ENCODE measurements at places on chromosomes 12 and 14. TPM values are rescaled to one million over a fixed set of nuclear protein-coding genes. Genes with fewer than 3 reads are reported as not detected.

SCNN1A gene
- 1.5 TPM for total RNA-seq

MIPOL1 gene
- 0.12 TPM for total RNA-seq

ACIN1 gene
- 64.0 TPM for total RNA-seq

PRB2 gene
- not detected for total RNA-seq

FUT8 gene
- total RNA-seq: 109 TPM

DNA sequence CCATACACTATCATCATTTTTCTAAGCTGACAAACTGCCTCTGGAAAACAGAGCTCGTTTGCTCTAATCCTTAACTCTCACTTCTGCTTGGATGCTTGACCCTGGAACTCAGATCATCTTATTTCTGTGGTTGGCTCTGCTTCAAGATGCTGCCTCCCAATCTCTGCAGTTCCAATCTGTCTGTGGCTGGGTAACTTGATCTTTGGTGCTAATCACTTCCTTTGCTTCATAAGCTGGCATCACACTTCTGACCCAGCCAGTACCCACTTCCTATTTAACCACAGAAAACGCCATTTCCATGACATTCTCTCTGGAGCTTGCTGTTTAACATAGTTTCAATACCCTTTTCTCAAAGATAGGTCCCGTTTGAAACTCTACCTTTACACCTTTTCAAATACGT is 254.2 kb downstream of the ACSS3 start:
- no peak for DNase-seq

DNA sequence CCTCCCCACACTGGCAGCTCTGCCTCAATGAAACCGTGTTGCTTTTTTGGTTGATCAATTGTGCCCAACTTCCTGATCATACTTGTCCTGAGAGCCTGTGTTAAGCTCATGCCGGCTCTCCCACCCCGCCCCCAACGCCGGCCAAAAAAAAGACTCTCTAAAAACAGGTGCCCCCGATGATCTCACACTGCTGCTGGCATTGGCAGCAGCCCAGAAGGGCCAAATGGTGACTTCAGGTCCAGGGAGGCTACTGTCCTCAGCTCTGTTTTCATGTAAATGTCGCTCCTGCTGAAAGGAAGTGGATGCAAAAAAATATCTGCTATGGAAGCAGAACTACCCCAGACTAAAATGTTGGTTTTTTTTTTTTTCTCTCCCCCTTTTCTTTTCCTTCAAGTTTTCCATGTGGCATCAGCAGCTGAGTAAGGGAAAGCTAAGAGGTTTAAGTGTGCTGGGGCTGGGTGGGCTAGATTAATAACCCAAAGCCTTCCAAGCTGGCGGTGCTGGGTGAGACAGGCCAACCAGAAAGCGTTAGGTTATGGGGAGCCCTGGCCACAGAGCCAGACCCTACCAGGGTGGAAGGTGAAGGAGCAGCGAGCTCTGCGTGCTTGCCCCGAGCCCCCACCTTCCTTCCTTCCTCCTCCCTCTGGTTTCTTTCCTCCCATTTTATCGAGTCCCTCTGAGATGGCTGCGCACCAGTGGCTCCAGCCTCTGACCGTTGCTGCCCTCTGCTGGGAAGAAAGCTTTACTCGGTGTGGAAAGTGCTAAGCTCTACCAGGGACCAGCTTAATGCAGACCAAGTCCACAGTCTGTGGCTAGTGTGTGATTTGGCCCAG is 396.1 kb downstream of the NRXN3 start:
- DNase-seq: peak; percentile 48

DNA sequence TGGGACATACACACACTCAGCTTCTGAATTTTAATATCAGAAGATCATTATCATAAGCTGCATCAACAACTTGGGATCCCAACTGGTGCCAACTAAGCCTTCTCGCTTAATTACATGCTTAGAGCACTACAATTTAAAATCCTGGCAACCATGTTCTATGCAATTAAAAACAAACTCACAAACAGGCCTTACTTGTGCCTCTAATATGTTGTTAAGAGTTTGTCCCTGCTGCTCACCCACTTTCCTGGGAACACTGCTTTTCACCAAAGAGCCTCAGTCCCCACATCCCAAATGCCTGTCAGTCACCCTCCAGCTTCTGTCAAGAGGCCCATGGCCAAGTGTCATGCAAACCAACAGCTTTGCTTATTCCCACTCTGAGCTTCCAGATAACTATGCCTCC is 69.7 kb downstream of the TTC9 start:
- no peak for DNase-seq

- DNase-seq: no peak
Observed at GRCh38 chr14:106610691-106611090, 1084.3 kb downstream of the TMEM121 start.

GRCh38 chr14:60721326-60722106 is 2.6 kb downstream of the SIX4 start:
- no peak for DNase-seq

DNA sequence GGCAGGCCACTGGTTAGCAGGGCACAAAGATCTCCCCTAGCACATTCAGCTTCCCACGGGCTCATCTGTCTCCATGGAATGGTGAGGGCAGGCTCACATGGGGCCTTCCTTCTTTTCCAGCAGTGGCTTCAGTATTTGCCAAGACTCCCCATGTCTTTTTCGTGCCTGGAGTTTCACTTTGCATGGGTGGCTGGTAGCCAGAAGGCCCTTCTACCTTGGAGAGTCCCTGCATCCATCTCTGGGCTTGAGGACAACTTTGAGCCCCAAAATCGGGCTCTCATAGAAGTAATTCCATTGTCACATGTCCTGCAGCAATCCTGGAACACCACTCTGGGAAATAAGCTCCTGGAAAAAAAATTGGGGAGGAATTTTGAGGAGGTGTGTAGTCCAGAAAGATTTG is 42.1 kb downstream of the NFKBIA start:
- DNase-seq: no peak

GRCh38 chr12:53924521-53925405 is 13.9 kb upstream of the HOXC13 start:
- DNase-seq: no peak

DNA sequence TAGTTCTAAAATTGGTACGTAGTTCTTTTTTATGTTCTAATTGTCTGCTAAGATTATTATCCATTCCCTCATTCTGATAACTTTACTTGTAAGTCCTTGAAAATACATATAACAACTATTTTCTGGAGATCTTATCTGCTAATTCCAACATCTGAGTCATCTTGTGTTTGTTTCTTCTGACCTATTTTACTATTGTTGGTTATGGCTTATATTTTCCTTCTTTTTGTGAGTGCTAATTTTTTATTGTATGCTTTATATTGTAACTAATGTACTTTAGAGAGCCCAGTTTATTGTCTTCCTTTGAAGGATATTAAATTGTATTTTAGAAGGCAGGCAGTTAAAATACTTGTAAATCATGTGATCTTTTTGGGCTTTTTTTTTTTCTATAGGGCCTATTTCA is 149.3 kb upstream of the LRFN5 start:
- DNase-seq: no peak

GRCh38 chr14:92411135-92411534 is 88.2 kb downstream of the SLC24A4 start:
- no peak for DNase-seq

DNA sequence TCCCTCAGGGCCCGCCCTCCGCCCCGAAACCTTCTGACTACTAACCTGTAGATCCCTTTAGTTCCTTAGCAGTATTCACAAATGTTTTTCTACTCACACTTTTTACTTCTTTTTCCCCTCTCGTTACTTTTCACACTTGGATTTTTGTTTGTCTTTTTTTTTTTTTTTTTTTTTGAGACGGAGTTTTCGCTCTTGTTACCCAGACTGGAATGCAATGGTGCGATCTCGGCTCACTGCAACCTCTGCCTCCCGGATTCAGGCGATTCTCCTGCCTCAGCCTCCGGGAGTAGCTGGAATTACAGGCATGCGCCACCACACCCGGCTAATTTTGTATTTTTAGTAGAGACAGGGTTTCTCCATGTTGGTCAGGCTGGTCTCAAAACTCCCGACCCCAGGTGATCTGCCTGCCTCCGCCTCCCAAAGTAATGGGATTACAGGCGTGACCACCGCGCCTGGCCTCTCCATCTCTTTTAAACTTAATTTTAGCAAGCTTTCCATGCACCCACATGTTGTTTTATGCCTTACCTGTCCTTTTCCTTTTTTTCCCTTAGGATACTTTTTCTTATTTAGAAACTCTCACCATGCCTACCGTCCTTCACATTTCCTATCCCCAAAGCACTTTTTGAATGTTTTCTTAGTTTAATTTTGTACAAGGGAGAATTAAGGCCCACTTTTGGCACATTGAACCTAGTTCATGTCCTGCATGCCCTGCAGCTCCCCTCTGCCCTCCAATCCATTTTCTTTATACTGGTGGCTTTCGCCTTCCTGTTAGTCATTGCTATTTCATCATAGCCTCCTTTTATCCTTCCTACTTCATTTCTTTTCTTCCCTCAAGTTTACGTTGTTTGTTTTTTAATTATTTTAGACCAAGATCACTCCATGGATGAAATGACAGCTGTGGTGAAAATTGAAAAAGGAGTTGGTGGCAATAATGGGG is 1.1 kb downstream of the SP1 start:
- DNase-seq: peak; percentile 61

- DNase-seq: no peak
Observed at GRCh38 chr14:22264759-22265158, 324.3 kb downstream of the DAD1 start.

DNA sequence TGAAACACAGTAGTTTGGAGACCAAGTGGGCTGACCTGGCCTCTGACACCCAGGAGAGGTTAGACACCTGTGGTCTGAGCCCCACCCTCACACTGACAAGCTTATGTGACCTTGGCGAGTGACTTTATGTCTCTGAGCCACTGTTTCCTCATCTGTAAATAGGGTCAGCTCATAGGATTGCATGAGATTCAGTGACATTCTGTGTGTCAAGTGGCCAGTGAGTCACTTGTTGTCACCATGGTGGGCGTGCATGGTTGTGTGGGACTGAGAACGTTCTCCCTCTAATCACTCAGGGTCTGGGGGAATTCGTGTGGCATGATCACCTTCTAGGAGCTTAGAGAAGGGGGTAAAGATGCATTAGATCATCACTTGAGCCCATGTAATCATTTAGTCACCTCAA is 146.4 kb downstream of the PHETA1 start:
- DNase-seq: no peak

GRCh38 chr12:21775133-21775820 is 771 bp upstream of the KCNJ8 start:
- DNase-seq: no peak

- DNase-seq: no peak
Observed at GRCh38 chr14:39469094-39469710, 37.0 kb upstream of the FBXO33 start.

- peak; percentile 43 for DNase-seq
Observed at GRCh38 chr14:59688224-59689170, 111.9 kb upstream of the CCDC175 start.

DNA sequence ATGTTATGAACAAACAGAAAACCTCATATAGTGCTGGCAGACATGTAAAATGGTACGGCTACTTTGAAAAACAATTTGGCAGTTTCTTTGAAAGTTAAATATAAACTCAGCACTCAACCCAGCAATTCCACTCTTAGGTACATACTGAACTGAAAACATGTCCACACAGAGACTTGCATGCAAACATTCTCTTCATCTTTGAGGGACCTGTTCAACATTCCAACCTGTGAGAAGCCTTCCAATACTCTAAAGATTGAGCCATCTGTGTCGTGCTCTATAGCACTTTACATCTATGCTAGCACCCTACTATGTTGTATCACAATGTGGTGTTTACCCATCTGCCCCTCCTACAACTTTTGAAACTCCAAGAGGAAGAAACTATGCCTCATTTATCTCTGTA is 79.3 kb downstream of the DNAI7 start:
- DNase-seq: no peak

DNA sequence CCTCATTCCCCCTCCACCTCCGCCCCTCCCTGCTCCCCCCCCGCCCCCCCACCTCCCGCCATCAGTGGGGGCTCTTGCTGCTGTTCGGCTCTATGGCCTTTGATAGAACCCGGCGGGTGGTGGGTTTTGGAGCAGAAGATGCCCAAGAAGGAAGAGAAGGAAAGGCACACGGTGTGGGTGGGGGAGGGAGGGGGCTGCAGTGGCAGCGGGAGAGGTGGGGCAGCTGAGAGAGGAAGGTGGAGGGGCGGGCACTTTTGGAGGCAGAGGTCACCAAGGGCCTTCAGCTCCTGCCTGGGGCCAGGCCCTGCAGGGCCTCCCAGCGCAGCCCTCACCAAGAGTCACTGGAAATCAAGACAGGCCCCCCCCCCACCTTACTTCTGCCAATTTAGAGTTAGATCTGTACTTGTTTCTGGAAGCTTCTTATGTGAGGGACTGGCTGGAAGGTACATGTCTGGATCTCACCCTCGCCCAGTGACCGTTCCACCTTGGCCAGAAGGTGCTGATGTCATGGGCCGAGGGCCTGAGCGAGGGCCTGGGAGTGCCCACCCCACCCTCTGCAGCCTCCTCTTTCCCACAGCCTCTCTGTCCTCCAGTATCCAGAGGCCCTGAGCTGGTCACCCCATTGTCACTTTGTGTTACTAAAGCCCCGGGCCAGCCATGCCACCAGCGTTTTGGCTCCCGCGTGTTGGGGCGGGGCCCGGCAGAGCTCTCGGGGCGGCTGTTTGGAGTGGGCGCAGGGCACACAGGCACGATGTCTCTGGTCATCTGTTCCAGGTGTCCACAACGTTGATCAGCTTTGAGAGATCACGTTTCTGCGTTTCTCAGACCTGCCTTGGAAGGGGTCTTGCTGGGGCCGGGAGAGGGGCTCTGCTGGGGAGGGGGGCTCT is 153.9 kb downstream of the KIF26A start:
- DNase-seq: no peak

GRCh38 chr14:24085215-24085614 is 8.9 kb upstream of the PCK2 start:
- no peak for DNase-seq

DNA sequence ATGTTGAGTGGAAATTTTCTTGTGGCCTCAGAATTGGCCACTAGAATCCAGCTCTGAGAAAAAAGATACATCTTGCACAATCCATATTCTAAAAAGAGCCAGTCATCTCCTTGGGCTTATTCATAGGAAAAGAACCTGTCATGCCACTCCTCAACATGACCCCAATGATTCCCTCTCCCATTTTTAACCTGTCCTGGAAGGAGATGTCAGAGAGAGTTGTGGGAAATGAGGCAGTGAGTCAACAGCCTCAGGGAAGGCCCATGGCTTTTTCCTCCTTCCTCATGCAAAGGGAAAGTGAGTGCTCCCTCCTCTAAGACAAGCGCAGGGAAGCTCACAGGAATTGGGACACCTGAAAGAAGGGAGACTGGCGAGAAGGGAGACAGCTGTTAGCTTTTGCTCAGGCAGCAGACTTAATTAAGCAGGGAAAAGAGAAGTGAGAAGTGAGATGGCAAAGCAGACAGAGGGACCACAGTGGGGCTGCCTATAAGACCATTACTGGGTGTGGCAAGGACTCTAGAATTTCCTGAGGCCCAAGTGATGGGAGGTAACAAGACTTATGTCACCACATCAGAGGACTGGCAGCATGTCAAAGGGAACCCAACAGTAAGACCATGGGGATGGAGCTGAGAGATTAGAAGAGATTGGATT is 10.2 kb upstream of the DHRS7 start:
- DNase-seq: peak; percentile 67

GRCh38 chr12:45279931-45280830 is 64.3 kb downstream of the ANO6 start:
- DNase-seq: no peak

Data from M059J (cell line).